Astrocyte of the hippocampus (primary cell): ENCODE measurements at places on chromosomes 5 and 9.
A peak's percentile ranks its signal among the peaks of the same experiment; 100 is the strongest.

DNA sequence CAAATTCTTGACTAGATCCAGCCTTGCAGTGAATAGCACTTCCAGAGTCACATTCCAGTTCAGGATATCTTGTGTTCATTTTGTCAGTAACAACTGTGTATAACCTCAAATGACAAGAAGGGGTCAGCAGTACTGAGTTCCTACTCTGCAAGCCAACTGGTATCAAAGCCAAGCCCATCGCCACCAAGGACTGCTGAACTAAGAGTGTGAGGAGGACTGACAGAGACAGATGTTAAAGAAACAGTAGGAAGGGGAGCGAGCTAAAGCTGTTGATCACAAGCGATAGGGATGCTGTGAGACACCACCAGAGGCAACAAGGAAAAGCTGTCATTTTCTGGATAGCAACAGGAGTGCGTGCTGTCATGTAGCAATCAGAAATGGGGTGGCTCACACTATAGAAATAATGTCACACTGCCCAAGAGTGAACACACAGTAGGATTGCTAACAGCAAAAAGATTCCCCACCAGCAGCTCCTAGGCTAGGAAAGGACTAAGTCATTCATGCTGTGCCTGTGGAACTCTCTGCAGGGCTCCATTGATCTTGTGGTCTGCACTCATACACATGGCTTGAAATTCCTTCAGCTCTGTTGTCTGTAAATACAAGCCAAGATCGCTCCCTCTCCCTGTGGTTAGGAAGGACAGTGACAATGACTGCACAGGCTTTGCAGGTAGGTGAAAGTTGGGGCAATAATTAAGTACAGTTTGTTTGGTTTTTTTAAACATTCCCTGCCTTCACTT lies 658.6 kb downstream of the NR2F1-AS1 start:
- no peak for DNase-seq

- DNase-seq, result no peak
These were observed 61.2 kb upstream of the JAK2 start for GRCh38 chr9:4923580-4924544.

- DNase-seq, result peak; percentile 57
These were observed 202.6 kb downstream of the SEMA5A start for GRCh38 chr5:9343146-9343850.

GRCh38 chr5:25964009-25964372 lies 1074.4 kb downstream of the CDH9 start:
- DNase-seq, result no peak

DNA sequence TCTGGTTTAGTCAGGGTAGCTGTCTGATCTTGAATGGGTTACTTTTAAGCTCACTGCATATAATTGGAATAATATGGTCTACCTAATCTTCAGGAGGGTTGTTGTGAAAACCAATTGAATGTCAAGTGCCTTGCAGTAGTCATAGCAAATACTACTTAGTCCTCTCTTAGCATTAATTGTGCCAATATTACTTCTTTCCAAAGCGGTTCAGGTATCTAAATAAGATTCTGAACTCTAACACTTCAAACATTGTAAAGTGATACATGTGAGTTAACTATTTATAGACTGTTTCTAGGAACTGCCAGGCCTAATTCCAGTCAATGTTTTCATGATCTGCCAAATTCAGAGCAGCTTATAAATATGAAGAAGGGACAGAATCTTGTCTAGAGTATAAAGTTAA lies 140.2 kb downstream of the SH3GL2 start:
- no peak for DNase-seq

DNA sequence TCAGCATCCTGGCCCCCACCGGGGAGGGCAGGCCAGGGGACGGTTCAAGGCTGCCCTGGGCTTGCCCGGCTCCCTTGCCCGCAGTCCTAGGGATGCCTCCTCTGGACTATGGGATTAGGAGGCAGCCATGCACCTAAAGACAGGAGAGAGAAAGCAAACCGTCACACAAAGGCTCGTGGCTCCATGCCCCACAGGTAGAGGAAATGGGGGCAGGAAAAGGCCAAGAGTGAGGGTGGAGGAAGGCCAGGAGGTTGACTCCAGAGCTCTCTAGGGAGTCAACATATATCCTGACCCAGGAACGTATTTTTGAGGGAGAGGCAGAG lies 9.7 kb downstream of the MGAT1 start:
- DNase-seq, result no peak

GRCh38 chr5:108259306-108259705 lies 122.6 kb downstream of the FBXL17 start:
- DNase-seq, result peak; percentile 46

GRCh38 chr9:137312852-137313325 lies 10.8 kb upstream of the NRARP start:
- DNase-seq, result peak; percentile 1

DNA sequence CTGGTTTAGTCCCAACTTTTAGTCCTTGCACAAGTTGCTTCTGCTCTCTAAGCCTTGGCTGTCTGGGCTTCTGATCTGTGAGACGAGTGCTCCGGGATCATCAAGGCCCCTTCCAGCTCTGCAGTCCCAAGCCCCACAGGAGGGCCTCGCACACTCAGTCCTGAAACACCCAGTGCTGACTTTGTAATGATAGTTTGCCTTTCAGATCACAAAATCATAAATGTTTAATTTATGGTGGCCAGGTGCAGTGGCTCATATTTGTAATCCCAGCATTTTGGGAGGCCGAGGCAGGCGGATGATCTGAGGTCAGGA lies 95.9 kb upstream of the SLC25A48 start:
- DNase-seq, result no peak

- DNase-seq, result no peak
These were observed 5.4 kb upstream of the MYOT start for GRCh38 chr5:137862251-137862650.

- peak; percentile 92 for DNase-seq
These were observed at the start of gene FNBP1 for GRCh38 chr9:130042885-130043653. TSS of gene FNBP1 (minus strand) at chr9:130043189. CDS start at chr9:130042975, 214 bp downstream.

DNA sequence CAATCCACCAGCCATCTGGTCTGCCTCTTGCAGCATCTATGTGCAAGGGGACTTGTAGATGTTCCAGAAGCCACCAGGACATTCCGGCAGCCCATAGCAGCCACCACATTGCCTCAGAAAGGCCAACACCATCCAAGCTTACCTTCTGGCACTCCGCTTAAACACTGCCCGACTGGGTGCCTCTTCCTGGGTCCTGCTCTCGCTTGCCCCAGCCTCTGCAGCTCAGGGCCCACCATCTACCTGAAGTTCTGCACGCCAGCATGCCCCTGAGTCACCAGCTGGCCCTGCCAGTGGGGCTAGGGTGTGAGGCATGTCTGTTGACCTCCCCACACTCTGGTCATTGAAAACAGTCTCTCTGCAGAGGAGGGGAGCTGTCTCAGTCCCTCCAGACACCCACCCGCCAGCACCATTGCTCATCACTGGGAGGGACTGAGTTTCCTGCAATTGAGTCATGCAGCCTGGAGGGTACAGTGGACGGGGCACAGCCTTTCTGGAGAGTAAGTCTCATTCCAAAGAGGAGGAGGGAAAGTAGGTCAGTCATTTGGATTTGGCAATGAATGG lies 16.9 kb upstream of the COL5A1 start:
- peak; percentile 72 for DNase-seq

- peak; percentile 13 for DNase-seq
These were observed 182.1 kb downstream of the ADCY2 start for GRCh38 chr5:7578071-7578470.

GRCh38 chr9:133687856-133688761 lies 50.0 kb downstream of the SARDH start:
- no peak for DNase-seq

DNA sequence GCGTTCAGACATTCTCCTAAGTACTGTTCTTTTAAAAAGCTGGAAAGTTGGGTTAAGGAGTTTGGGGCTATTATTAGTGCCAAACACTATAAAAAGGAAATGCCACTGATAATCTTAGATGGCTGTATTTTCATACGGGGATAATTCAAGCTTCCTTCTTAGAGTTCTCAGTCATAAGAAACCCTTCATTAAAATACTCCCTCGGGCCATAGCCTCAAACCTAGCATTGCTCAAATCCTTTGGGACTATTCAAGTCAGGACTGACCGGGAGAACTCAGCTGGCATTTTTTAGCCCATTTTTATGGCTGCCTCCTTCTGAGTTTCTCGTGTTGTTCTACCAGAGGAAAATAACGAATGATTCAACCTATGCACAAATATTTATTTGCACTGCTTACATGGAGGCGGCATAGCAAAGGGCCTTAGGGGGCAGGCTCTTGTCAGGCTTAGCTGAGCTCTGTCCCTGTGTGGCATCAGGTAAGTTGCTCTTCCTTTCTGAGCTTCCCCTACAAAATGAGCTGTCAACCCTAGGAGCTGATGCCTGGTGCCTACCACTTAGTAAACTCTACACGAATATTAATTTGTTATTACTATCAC lies 33.5 kb upstream of the ADAM19 start:
- no peak for DNase-seq

DNA sequence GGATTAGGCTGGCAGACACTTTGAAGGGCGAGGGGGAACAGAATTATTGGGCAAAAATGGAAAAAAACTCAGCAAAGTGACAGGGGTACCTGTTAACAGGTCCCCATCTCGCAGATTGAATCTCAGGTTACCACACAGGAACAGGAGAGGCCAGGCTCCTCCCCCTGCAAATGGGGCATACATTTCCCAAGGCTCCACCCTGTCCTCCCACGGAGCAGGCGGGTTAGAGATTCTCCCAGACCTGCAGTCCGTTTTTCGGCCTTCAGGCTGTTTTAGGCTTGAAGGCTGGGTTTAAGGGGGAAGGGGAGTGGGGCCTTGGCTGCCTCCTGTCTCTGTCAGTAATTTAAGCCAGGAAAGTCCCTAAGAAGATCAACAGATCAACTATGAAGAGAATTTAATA lies 42.7 kb downstream of the LRRC70 start:
- DNase-seq, result no peak

GRCh38 chr9:125631391-125632085 lies 75.5 kb downstream of the MAPKAP1 start:
- DNase-seq, result peak; percentile 60

DNA sequence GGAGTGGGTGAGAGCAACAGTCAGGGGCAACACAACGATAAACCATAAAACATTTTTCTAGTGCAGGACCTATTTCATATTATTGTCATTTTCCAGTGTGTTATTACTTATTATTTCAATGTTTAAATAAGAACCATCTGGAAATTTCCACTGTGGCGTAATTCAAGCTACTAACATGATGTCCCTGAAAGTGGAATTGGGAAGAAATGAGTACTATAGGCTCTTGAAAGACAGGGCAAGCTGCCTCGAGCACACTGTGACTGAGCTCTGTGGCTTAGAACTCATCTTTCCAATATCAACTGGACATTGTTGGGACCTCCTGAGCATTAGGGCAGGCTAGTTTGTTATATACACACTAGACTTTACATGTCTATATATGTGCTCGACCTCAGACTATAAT lies 182.9 kb upstream of the RIOK2 start:
- DNase-seq, result no peak

GRCh38 chr5:175870820-175871447 lies 444 bp upstream of the CPLX2 start:
- DNase-seq, result no peak

DNA sequence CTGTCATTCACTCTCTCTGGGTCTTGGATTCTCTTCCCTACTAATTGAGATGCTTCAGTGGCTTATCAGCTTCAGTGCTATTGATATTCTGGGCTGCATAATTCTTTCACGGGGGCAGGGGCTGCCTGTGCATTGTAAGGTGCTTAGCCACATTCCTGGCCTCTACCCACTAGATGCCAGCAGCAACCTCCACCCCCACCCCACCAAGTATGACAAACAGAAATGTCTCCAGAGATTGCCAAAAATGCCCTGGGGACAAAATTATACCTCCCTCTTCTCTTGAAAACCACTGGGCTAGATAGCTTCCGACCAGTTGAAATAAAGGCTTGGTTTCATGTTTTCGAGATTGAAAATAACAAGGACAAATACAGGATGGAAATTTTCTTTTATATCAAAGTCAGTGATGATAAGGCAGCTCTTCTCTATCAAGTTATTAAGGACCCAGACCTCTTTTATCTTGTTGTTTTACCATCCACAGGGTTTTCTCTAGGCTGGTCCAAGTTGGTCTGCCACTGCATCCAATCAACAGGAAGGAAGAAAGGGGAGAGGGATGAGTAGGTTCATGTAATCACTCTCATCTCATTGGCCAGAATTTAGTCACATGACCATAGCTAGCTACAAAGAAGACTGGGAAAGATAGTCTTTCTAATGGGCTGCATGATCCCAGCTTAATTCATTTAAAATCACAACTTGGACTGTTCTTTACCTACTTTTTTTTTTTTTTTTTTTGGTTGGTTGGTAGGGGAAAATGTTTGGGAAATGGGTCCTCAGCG lies 92.1 kb upstream of the RANBP3L start:
- DNase-seq, result no peak

GRCh38 chr5:131230406-131230805 lies 33.4 kb upstream of the CDC42SE2 start:
- peak; percentile 9 for DNase-seq
